ENCODE measurements at places on chromosomes 1 and 21. TPM values are rescaled to one million over a fixed set of nuclear protein-coding genes. Genes with fewer than 3 reads are reported as not detected.

Gene FAM167B
- total RNA-seq, result 1.2 TPM

Gene PATJ
- 6.8 TPM for total RNA-seq

Gene SPRR3
- total RNA-seq, result not detected

Gene CLEC20A
- total RNA-seq, result not detected

Gene COL8A2
- total RNA-seq, result not detected

Gene OR2T3
- not detected for total RNA-seq

Gene TEDDM1
- total RNA-seq, result not detected

Gene SPATA21
- total RNA-seq, result not detected

DNA sequence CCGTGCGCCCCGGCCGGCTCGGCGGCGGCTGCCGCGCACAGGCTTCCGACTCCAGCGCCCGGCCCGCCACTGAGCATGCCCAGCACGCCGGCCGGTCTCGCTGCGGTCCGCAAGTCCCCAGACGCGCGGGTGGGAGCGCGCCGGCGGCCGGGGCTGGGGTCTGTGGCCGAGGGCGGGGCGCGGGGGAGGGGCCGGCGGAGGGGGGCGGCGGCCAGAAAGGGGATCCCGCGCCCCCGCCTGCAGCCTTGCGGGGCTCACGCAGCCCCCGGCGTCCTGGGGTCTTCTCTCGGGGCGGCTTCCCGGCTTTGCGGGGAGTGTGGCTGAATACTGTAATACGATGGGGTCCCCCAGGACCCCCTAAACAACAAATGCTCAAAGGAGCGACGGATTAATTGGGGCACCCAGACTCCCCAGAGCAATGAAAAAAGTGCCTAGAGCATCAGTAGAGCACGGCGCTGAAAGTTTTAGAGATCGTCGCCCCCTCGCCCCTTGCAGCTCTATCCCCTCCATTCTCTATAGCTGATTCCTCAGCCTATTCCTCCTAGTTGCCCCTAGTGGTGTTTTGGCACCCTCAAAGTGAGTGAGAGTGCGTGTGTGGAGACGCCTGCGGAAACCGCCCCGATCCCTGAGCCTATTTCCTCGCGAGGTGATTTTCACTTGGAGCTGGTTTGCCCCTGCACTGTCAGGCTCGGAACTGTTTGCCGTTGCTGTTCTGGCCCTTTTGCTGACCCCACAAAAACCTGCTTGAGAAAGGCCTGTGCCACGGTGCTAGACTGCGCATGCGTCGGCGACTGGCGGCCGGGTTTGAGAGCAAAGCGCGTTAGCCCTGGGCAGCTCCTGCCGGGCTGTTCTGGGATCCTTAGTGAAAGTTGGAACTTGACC is at the start of gene VAV3:
Gene VAV3, minus strand, starts transcription at position 71 of the 882 bp plus-strand sequence. CDS start 311 bp downstream, outside the sequence.
- H3K4me3 ChIP-seq, result peak within 1 kb of the TSS; percentile 83
- peak within 1 kb of the TSS; percentile 80 for H3K27ac ChIP-seq
- H3K4me1 ChIP-seq, result peaks cover 23% of the 10 kb centered on the region
- H3K36me3 ChIP-seq, result no peaks in the 10 kb centered on the region
- DNase-seq, result peak; percentile 65
- H3K27me3 ChIP-seq, result peaks cover 10% of the 10 kb centered on the region

GRCh38 chr1:153749408-153750005 is 21.7 kb downstream of the INTS3 start:
- no peaks in the 10 kb centered on the region for H3K27me3 ChIP-seq
- no peak overlapping the region for H3K4me3 ChIP-seq
- peaks cover 36% of the 10 kb centered on the region for H3K36me3 ChIP-seq
- peaks cover 5% of the 10 kb centered on the region for H3K4me1 ChIP-seq

- H3K27me3 ChIP-seq, result no peaks in the 10 kb centered on the region
- H3K4me3 ChIP-seq, result no peak overlapping the region
- no peak overlapping the region for H3K27ac ChIP-seq
Measured at GRCh38 chr1:186418503-186418902, 42.4 kb downstream of the PDC start.

- peaks cover 3% of the 10 kb centered on the region for H3K36me3 ChIP-seq
- DNase-seq, result no peak
- H3K27ac ChIP-seq, result no peak overlapping the region
- no peak overlapping the region for H3K4me3 ChIP-seq
Measured at GRCh38 chr1:229812148-229812547, 186.1 kb downstream of the URB2 start.

- peak overlapping the region; percentile 98 for H3K27ac ChIP-seq
- peaks cover 41% of the 10 kb centered on the region for H3K4me1 ChIP-seq
- H3K4me3 ChIP-seq, result peak overlapping the region; percentile 98
- peaks cover 4% of the 10 kb centered on the region for H3K36me3 ChIP-seq
- DNase-seq, result peak; percentile 91
Measured at GRCh38 chr1:155226188-155226909, 17.9 kb downstream of the MTX1 start.

GRCh38 chr21:44612669-44613229 is 870 bp downstream of the KRTAP10-8 start:
- no peaks in the 10 kb centered on the region for H3K4me1 ChIP-seq
- peaks cover 6% of the 10 kb centered on the region for H3K27me3 ChIP-seq
- H3K4me3 ChIP-seq, result no peak overlapping the region
- peaks cover 6% of the 10 kb centered on the region for H3K36me3 ChIP-seq
- DNase-seq, result no peak
- no peak overlapping the region for H3K27ac ChIP-seq

GRCh38 chr1:20187813-20188454 is 1.6 kb upstream of the PLA2G2C start:
- no peaks in the 10 kb centered on the region for H3K36me3 ChIP-seq
- H3K4me1 ChIP-seq, result peaks cover 42% of the 10 kb centered on the region
- H3K27me3 ChIP-seq, result peaks cover 48% of the 10 kb centered on the region
- no peak overlapping the region for H3K27ac ChIP-seq

DNA sequence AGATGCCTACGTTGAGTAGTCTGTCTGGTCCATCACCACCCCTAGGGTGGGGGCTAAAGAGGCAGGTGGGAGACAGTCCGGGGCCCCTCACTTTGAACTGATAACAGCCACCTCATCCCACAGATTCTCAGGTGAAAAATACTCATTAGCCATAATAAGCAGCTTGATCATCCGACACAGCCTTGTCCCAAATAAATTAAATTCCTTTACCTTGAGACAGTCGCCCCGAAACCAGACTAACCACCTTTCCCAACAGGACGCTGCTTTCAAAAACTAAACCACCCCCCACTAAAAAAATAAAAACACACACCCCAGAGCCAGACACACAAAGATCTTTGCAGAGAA is 103.3 kb downstream of the CASZ1 start:
- H3K4me1 ChIP-seq, result peaks cover 27% of the 10 kb centered on the region
- no peaks in the 10 kb centered on the region for H3K36me3 ChIP-seq
- peak overlapping the region; percentile 89 for H3K27ac ChIP-seq
- H3K27me3 ChIP-seq, result peaks cover 11% of the 10 kb centered on the region
- DNase-seq, result no peak
- H3K4me3 ChIP-seq, result peak overlapping the region; percentile 79

GRCh38 chr1:28551381-28551780 is 1.5 kb upstream of the TRNAU1AP start:
- H3K4me1 ChIP-seq, result peaks cover 21% of the 10 kb centered on the region
- no peak overlapping the region for H3K4me3 ChIP-seq
- H3K27ac ChIP-seq, result no peak overlapping the region

- H3K27ac ChIP-seq, result no peak overlapping the region
- H3K36me3 ChIP-seq, result no peaks in the 10 kb centered on the region
- no peak overlapping the region for H3K4me3 ChIP-seq
- peak; percentile 61 for DNase-seq
Measured at GRCh38 chr1:30707412-30708360, 15.7 kb downstream of the MATN1 start.

DNA sequence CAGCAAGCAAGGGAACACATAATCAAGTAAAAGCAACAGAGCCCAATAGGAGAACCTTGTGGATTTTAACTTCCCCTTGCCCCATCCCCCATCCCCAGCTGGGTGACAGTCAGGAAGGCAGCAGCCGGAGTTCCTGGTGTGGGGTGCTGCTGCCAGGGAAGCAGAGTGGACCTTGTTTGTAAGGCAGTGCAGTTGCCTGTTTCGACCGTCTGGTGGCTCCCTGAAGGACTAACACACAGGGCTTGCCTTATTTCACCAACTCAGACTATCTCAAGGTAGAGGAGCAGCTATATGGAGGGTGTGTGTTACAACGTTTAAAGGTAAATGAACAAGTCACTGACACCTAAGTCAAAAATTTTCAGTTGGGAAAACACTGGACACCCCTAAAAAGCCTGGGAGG is 6.6 kb downstream of the KRTAP10-8 start:
- peaks cover 21% of the 10 kb centered on the region for H3K4me1 ChIP-seq
- no peak for DNase-seq
- peak overlapping the region; percentile 25 for H3K4me3 ChIP-seq
- no peaks in the 10 kb centered on the region for H3K27me3 ChIP-seq

GRCh38 chr21:44924606-44925377 is 4.1 kb upstream of the ITGB2 start:
- DNase-seq, result no peak
- H3K4me1 ChIP-seq, result peaks cover 74% of the 10 kb centered on the region
- H3K36me3 ChIP-seq, result peaks cover 13% of the 10 kb centered on the region
- H3K27ac ChIP-seq, result peak overlapping the region; percentile 76

- H3K4me1 ChIP-seq, result peaks cover 20% of the 10 kb centered on the region
- peak overlapping the region; percentile 98 for H3K4me3 ChIP-seq
- peaks cover 10% of the 10 kb centered on the region for H3K36me3 ChIP-seq
Measured at GRCh38 chr1:53890522-53890941, 935 bp upstream of the YIPF1 start.

DNA sequence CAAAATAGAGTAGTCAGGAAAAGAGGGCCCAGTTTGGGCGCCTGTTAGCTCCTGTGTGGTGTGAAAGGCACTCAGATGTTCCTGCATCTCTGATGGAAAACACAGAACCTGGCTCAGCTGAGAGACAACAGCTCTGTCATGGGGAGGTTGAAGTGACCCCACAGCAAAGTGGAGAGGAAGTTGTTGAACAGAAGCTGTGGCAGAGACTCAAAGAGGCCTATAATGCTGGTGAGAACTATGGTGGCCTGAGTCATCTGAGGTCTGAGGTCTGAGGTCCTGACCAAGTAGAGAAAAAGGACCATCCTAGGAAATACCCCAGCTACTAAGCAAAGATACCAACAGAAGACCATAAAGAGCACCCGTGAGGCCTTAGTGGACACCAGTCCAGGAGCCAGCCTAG is 45.6 kb upstream of the JAK1 start:
- no peaks in the 10 kb centered on the region for H3K27me3 ChIP-seq
- H3K4me1 ChIP-seq, result peaks cover 37% of the 10 kb centered on the region
- H3K4me3 ChIP-seq, result no peak overlapping the region
- peak; percentile 72 for DNase-seq

DNA sequence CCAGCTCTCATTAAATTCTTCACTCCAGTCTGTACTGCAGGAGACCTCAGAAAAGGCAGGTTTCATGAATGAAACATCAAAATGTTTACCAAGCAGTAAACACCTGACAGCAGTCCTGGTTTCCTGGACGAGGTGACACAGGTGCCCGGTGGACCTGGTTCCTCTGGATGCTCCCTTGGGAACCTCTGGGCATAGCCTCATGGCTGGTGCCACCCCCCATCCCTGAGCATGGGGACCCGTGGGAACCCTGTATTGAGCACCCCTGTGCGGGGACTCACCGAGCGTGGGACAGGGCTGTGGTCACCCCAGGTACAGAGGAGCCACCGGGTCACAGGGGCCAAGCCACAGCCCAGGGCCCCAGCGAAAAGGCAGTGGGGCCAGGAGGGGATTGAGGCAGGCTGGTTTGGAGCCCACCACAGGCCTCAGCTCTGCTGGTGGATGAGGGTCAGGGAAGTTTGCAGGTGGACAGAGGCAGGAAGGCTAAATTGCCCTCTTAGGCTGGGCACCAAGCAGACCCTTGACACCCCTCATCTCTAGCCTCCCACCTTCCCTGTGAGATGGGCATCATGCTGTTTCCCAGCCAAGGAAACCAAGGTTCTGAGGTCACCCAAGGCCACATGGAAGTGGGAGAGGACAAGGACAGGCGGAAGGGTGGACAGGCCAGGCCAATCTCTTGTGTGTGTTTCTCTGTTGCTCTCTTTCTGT is 158.4 kb downstream of the PTPRU start:
- no peak overlapping the region for H3K4me3 ChIP-seq
- H3K36me3 ChIP-seq, result no peaks in the 10 kb centered on the region
- peak; percentile 29 for DNase-seq
- H3K4me1 ChIP-seq, result no peaks in the 10 kb centered on the region
- peaks cover 2% of the 10 kb centered on the region for H3K27me3 ChIP-seq

DNA sequence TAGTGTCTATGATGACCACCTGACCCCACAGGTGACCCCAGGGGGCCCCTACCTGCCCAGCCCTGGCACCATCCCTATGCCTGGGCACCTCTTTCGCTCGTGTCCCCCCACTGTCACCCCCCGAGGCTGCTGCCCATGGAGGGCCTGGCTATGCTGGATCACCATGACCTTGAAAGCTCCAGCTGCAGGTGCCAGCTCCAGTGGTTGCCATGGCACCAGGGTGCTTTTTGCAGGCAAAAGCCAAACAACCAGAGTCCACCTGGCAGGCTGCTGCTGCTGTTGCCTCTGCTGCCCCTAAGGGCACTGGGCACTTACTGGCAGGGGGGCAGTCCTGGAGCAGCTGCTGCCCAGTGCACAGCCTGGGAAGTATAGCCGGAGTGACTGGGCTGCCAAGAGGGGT is 21.7 kb downstream of the ETNK2 start:
- H3K4me1 ChIP-seq, result peaks cover 3% of the 10 kb centered on the region
- H3K4me3 ChIP-seq, result no peak overlapping the region
- no peaks in the 10 kb centered on the region for H3K27me3 ChIP-seq
- no peak overlapping the region for H3K27ac ChIP-seq
- no peaks in the 10 kb centered on the region for H3K36me3 ChIP-seq
